Mammary epithelial cell (primary cell): ENCODE measurements at places on chromosomes 4 and X. TPM values are rescaled to one million over a fixed set of nuclear protein-coding genes. Genes with fewer than 3 reads are reported as not detected.

TMEM144 gene
- polyA plus RNA-seq = 4.1 TPM

EPHA5 gene
- not detected for polyA plus RNA-seq

SPANXN4 gene
- not detected for polyA plus RNA-seq

PPP1R2C gene
- not detected for polyA plus RNA-seq

PDE6B gene
- polyA plus RNA-seq = not detected

CXCL5 gene
- polyA plus RNA-seq = 1.6 TPM

MEPE gene
- not detected for polyA plus RNA-seq

WAS gene
- polyA plus RNA-seq = 0.03 TPM

ETNPPL gene
- polyA plus RNA-seq = not detected

SNCA gene
- polyA plus RNA-seq = 63.3 TPM

FGA gene
- not detected for polyA plus RNA-seq

VCX3B gene
- polyA plus RNA-seq = not detected

F9 gene
- polyA plus RNA-seq = not detected
